ENCODE measurements at places on chromosomes 16 and 17. TPM values are rescaled to one million over a fixed set of nuclear protein-coding genes. Genes with fewer than 3 reads are reported as not detected.

The RNF112 gene
- not detected for total RNA-seq

The SLC5A10 gene
- total RNA-seq, result not detected

DNA sequence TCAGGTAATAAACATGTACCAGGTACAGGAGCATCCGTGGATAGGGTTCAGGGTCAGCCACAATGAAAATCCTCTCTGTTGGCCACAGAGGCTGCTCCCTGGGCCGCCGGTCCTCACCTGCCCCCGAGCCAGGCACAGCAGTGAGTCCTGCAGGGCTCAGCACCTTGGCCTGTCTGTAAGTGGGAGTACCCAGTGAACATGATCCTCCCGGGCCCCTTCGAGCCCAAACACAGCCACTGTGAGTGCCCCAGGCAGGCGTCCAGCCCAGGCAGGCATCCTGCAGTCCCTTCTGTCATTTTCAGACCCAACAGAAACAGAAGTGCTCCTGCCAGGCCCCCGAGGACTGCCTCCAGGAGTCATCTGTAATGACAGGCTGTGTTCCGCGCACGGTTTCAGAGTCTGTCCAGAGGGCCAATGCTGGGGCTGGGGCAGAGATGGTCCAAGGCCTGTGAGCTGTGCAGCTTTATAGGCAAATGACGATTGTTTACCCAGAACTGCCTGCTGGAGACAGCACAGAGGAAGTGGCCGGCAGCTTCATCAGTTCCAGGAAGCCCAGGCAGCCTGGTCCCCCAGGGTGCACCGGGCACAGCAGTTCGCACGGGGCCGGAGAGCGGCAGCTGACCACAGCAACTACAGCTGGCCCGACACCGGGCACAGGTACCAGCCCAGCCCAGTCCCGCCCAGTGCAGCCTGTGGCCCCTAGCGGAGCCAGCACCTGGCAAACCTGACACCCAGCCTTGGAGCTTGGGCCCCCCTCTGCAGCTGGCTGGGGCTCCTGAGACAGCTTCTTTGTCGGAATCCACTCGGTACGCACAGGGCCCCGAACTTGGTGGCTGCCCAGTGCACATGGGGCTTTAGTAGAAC, 13.2 kb downstream of the SLC7A5 start:
- no peaks in the 10 kb centered on the region for H3K27me3 ChIP-seq
- peaks cover 58% of the 10 kb centered on the region for H3K4me1 ChIP-seq
- peak; percentile 85 for DNase-seq
- H3K4me3 ChIP-seq, result peak overlapping the region; percentile 77
- peak overlapping the region; percentile 87 for H3K27ac ChIP-seq
- H3K36me3 ChIP-seq, result peaks cover 70% of the 10 kb centered on the region

GRCh38 chr16:72814226-72814625, 233.7 kb downstream of the ZFHX3 start:
- H3K4me3 ChIP-seq, result no peak overlapping the region
- DNase-seq, result no peak
- peaks cover 6% of the 10 kb centered on the region for H3K27me3 ChIP-seq
- no peak overlapping the region for H3K27ac ChIP-seq
- no peaks in the 10 kb centered on the region for H3K4me1 ChIP-seq

DNA sequence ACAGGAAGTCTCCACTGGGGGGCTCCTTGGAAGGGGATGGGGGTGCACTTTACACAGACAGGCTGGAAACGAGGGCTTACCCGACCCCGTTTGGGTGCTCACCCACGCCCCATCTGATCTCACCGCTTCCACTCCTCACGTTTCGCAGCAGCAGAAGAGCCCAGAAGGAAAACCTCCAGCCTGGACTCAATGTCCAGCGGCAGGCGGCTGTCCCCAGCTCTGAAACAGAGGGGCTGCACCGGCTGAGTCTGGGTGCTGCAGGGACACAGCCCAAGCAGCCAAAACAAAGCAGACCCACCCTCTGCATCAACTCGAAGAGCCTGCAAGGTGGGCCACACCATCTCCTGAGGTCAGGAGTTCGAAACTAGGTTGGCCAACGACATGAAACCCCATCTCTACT, 3.9 kb downstream of the MEAK7 start:
- H3K36me3 ChIP-seq, result peaks cover 39% of the 10 kb centered on the region
- H3K4me1 ChIP-seq, result peaks cover 19% of the 10 kb centered on the region
- no peak overlapping the region for H3K4me3 ChIP-seq
- no peaks in the 10 kb centered on the region for H3K27me3 ChIP-seq
- no peak for DNase-seq

Data from activated CD4-positive, alpha-beta T cell treated with anti-CD3 and anti-CD28 coated beads, Interleukin-2, amount 10 ng/mL, durations not matched to agents 24 days and 14 days (primary cell).